Fibroblast of skin of scalp (primary cell): ENCODE measurements at places on chromosomes 1 and 21.
A peak's percentile ranks its signal among the peaks of the same experiment; 100 is the strongest.

DNA sequence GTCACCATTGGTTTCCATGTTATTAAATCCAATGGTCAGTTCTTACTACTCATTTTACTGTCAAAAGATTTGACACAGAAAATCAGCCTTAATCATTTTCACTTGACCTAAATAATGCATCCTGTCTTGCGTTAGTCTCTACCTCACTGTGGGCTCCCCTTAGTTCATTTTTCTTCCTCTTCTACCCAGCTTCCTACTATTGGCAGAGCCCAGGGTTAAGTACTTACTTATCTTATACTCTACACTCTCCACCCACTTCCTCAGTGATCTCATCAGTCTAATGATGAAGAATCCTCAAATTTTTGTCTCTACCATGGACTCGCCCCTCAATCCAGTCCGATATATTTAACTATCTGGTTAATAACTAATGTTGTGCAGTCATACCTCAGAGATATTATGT is 735.9 kb downstream of the KCNT2 start:
- DNase-seq: no peak

GRCh38 chr1:203048086-203048485 is 21.8 kb downstream of the PPFIA4 start:
- no peak for DNase-seq

DNA sequence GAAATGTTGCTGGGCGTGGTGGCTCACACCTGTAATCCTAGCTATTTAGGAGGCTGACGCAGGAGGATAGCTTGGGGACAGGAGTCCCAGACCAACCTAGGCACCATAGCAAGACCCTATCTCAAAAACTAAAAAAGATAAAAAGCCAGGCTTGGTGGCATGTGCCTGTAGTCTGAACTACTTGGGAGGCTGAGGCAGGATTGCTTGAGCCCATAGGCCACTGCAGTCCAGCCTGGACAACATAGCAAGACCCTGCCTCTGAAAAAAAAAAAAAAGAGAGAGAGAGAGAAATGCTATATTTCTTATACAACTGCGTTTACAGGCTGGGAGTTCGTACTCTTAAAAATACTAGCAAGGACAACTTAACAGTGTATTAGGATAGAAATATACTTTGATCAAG is 46.2 kb upstream of the SPOCD1 start:
- no peak for DNase-seq

DNA sequence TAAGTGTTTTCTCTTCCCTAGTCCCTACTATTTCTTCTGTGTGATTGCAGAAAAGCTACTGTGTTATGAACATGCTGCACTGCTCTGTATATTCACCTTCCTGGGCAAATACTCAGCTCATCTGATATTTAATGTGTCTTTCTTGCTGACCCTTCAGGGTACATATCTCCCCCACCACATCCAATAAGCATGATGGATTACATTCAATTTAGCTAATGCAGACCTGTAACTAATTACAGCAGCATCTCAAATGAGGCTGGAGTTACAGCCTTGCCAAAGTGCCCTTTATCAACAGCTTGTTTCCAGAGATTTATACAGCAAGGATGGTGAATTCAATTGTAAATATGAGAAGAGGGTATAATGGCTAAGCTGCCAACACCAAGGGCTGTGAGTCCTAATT is 144.0 kb downstream of the KCNH1 start:
- no peak for DNase-seq

- peak; percentile 61 for DNase-seq
Observed at GRCh38 chr1:93437976-93438605, 9.8 kb upstream of the FNBP1L start.

- DNase-seq: no peak
Observed at GRCh38 chr1:175826705-175827104, 83.3 kb upstream of the TNR start.

GRCh38 chr1:179826626-179827280 is 50.9 kb downstream of the TOR1AIP2 start:
- no peak for DNase-seq

DNA sequence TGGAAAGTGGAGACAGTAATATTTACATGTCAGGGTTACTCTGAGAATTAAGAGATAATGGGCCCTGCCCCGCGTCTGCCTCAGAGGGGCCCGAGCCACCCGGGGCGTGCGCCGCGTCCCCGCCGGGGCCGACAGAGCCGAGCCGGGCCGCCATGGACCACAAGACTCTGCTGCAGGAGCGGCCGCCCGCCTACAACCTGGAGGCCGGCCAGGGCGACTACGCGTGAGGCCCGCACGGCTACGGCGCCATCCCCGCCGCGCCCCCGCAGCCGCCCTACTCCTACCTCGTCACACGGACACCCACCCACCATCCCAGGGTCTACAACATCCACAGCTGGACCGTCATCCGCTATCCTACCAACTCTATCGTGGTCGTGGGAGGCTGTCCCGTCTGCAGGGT is 35.1 kb upstream of the LRRC39 start:
- DNase-seq: no peak

DNA sequence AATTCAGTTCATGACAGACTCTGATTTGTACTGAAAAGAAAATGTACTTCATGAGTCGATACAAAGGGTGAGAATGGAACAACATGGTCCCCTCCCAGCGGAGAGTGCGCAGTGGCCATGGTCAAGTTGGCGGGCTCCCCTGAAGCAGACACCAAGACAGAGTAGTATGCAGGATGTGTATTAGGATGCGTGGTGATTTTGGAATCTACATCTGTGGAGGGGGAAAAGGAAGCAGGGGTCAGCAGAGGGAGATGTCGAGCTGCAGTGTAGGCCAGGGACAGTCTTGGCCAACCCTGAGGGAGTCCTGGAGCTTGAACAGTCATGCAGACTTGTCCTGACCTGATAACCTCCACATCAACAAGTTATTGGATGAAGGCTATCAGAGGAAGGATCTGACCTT is 481.0 kb downstream of the OMA1 start:
- DNase-seq: no peak

DNA sequence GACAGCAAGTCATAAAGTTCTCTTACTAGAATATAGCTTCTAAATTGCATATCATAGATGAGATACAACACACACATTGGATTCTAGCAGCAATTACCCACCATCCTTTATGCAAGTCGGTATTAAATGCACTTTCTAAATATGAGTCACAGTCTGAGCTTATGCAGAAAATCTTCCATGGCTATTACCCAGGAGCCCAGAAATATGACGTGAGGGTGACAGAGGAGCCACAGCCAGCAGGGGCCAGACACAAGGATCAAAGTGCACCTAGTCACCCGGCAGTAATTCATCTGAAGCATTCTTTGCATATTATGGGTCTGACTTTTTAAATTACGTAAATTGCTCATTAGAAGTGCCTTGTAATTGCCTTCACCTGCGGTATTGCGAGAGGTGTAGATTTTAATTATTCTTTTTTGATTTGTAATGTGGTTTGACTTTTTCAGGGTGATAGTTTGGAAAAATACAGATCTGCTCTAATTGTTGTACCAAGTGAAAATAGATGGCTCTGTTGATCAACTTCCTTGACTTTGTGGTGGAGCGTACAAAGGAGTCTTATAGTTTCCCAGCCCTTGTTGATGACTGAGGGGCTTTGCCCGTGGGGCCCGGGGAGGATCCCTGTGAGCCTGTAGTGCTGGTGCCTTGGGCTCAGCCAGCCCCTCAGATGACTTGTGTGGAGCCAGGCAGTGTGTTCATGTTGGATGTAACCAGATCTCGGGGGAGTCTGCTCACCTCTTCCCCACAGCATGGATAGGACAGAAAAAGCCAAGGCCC is 470.0 kb upstream of the VAMP3 start:
- peak; percentile 95 for DNase-seq

- DNase-seq: peak; percentile 32
Observed at GRCh38 chr1:58290685-58291372, 255.7 kb downstream of the OMA1 start.

DNA sequence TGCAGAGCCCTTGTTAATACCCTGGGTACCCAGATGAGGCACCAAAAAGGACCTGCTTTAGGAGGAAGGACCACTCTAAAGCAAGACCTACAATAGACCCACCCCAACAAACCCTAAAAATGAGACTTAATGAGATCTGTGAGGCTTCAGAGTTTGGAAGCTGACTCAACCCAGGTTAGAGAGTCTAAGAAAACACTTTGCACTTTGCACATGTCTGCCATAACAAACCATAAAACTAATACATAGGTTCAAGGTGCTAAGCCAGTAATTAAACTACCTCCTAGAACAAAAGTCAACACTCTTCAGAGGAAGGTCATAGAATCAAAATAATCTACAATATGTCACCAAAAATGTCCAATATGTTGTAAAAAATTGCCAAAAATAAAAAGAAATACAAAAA is 124.7 kb upstream of the C1orf21 start:
- DNase-seq: no peak

DNA sequence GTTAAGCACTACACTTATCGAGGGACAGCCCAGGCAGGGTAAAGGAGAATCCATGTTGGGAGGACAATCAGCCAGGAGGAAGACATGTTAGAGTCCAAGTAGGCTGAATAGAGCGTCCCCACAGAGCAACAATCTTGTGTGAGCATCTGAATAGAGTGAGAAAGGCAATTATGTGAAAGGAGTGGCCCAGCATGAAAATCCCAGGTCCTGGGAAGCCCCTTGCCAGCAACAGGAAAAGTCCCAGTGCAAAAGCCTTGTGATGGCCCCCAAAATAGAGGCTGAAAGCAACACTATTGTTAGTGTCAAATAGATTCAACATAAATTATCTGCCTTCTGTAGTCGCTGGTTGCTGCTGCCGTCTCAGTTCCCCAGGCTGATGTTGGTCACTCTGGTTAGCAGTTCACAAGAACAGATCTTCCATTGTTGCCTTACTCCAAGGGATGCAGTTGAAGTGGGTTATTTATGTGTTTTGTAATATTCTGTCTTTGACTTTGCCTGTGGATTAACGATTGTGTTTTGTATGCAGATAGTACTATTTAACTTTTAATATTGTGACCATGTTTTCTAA is 12.1 kb upstream of the ABL2 start:
- DNase-seq: no peak
